Astrocyte (in vitro differentiated cells and primary cell): ENCODE measurements at places on chromosomes 1 and 21. TPM values are rescaled to one million over a fixed set of nuclear protein-coding genes. Genes with fewer than 3 reads are reported as not detected.
A peak's percentile ranks its signal among the peaks of the same experiment; 100 is the strongest.

DNA sequence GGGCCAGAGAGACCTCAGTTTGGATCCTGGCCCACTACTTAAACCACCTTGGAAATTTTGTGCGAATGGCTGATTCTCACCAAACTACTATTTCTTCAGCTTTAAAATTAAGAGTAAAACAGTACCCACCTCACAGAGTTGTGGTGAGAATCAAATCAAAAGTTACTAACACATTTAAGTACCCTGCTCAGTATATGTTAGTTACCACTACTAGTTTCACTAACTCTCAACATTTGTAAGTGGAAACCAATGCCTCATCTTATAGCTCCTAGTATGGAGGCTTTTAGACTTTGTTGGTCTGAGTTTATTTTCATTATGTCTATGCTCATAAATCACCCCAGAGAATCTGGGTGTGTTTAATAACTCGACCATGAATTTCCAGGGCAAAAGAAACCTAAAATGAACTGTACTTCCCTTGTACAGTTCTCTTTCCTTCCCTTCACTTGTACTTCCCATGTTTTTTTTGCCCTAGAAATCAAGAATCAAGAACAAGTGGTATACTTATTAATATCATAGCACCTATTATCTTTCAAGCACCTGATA is 11.6 kb upstream of the SERBP1 start:
- no peak for DNase-seq

- DNase-seq = no peak
Measured at GRCh38 chr1:52225174-52225573, 83.3 kb downstream of the ZFYVE9 start.

DNA sequence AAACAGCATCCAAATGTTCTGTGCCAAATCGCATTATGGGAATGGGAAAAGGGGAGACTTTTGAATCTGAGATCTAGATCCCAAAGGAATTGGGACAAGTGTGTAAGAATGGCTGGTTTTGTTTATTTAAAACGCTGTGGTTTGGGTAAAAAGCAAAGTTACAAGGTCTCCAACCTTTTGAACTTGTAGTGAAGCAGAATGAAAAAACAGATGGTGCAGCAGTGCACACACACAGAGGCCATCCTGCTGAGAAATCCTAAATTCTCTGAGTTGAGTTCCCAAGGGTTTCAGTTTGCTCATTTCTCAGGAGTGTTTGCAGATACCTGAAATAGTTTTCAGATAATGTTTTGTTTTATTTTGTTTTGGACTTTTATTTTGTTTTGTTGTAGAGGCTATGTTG is 80.2 kb upstream of the CD1D start:
- DNase-seq = no peak

- DNase-seq = no peak
Measured at GRCh38 chr1:51551081-51551480, 32.0 kb upstream of the EPS15 start.

DNA sequence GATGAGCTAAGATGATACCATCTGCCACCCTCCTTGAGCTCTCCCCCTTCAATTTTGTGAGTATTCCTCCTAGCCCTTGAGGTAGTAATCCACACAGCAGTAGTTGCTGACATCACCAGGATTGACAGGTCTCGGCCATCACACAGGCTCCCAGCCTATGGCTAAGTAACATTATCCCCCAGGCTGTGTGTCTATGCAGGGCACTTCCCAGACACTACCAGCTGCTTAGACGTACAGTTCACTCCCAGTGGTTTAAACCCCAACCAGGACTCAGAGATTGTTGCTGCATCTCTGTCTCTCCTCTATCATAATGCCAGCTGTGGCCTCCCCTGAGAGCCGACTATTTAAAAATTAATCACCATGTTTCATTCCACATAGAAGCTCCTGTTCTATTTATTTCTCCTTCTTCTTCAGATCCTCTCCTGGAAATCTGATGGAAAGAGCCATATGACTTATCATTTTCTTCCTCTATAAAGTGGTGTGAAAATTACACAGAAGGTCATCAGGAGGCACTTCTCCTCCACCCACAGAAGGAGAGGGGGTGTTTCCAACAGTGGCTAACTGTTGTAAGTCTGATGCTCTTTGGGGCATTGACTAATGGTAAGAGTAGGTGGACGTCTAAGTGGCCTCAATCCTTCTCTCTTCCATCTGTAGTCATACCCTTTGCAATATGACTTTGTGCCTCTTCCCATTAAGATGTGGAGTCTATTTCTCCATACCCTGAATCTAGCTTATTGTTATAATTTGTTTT is 396.3 kb downstream of the SETD4 start:
- DNase-seq = no peak

- DNase-seq = no peak
Measured at GRCh38 chr21:14071902-14072734, 138.6 kb downstream of the LIPI start.

GRCh38 chr1:117104986-117105385 is 16.6 kb downstream of the TRIM45 start:
- no peak for DNase-seq

GRCh38 chr1:168321945-168322344 is 41.3 kb downstream of the TBX19 start:
- DNase-seq = no peak

GRCh38 chr1:43818691-43819090 is 111.4 kb downstream of the ST3GAL3 start:
- DNase-seq = no peak

DNA sequence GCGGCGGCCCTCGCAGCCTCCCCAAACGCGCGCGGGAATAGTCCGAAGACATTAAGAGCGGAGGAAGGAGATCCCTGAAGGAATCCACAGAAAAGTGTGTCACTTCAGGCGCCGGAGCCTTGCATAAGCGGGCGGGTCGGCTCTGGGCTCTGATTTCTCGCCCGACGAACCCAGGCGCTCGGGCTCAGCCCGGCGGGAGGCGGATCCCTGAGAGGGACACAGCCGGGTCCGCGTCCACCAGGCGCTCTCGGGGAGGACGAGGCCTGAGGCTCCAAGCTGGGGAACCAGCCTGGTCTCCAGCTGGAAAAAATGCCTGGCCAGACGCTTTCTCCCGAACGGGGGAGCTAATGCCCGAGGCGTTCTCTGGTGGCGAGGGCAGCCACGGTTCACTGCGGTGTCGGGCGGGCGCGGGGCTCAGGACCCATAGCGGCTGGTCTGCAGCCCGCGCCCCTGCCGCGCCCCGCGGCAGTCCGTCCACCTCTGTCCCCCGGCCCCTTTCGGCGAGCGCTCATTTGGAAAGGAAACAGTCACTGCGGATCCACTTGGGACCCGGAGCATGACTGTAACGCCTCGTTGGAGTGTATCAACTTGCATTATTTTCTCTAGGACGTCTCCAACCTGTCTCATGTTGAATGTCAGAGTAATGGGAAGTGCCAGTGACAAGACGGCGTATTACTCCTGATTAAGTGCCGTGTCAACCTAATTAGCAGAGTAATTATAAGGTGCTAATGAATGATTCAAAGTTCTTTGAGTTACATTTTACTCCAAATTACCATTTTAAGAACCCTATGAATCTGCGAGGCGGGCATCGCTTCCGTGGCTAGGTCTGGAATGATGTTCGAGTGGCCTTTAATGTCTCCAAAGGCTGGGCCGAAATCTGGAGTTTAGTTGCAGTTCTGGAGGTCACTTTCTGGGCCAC is 1.6 kb upstream of the BARHL2 start:
- no peak for DNase-seq

GRCh38 chr21:33308586-33309490 is 15.9 kb upstream of the IFNAR1 start:
- DNase-seq = peak; percentile 28

- DNase-seq = peak; percentile 64
Measured at GRCh38 chr1:206415942-206416341, 54.3 kb upstream of the IKBKE start.

GRCh38 chr1:203089651-203090045 is 3.8 kb upstream of the MYOG start:
- no peak for DNase-seq

- no peak for DNase-seq
Measured at GRCh38 chr1:46197964-46198811, at the start of gene POMGNT1. Gene POMGNT1, minus strand, starts transcription at chr1:46198434. Its CDS starts 613 bp downstream, at chr1:46197821.

DNA sequence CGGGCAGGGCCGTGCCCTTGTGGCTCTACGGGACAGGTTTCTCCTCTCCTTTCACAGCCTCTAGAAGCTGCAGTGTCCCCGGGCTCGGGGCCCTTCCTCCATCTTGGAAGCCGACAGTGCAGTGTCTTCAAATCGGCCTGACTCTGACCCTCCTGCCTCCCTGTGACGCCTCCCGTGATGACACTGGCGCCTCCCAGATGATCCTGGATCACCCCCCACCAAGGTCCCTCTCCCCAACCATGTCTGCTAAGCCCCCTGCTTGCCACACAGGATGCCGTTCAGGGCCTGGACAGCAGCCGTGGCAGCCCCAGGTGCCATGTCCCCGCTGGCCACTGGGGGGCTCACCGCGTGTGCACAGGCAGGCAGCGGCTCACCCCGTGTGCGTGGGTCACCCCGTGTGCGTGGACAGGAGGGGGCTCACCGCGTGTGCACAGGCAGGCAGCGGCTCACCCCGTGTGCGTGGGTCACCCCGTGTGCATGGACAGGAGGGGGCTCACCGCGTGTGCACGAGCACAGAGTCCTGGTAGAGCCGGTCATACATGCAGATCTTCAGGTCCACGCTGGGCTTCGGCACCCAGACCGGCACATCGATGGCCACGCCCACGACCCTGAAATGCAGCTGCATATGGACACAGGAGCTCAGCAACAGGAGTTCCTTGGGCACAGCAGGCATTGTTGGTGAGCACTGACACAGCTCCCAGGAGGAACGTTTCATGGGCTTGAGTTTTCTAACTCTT is 24.9 kb upstream of the TMEM52 start:
- DNase-seq = peak; percentile 15

DNA sequence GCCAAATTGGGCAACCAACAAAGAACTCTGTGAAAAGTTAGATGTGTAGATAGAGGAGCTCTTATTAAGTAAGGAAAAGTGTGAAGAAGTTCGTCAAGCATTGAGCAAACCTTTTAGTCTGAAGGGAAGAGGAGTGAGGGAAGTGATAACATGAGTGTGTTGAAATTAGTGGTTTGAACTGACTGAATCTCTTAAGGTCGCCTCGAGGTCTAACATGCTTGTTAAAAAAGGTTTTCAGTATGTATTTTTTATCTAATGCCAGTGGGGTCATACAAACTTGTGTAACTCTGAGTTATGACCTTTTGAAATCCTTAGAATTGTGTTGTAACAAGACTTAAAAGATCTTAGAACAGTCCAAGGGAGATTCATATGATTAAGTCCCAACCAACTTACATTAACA is 34.1 kb downstream of the SOAT1 start:
- no peak for DNase-seq

DNA sequence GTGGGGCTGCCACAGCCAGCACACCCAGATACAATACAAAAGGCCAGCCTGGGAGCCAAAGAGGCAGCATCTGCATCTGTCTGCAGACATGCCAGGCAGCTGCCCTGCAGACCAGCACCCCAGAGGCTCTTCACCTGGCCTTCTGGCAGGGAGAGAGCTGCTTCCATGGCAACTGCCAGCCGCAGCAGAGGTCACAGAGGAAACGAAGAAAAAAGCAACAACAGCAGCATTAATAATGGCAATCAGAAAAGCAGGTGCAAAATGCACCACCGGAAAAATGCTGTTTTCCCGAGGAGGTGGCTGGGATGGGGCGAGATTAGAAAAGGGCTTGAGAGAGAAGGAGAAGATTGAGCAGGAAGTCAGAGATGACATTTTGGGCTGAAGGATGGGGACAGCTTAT is 309.5 kb downstream of the PCP4 start:
- DNase-seq = no peak

OR2L8 gene
- total RNA-seq = not detected in 2 replicates

SPATA46 gene
- total RNA-seq = not detected in 2 replicates

VWA5B1 gene
- not detected in 2 replicates for total RNA-seq

NEK7 gene
- 119 and 125 TPM in 2 replicates for total RNA-seq
